A549 treated with RU486 at 1 μM for 4 hours (cell line): ENCODE measurements at places on chromosomes 4 and X. TPM values are rescaled to one million over a fixed set of nuclear protein-coding genes. Genes with fewer than 3 reads are reported as not detected.

SCRG1 gene
- total RNA-seq: not detected in 5 replicates

CCDC158 gene
- not detected in 5 replicates for total RNA-seq

CSAG2 gene
- not detected in 5 replicates for total RNA-seq

PLXNB3 gene
- 1.7 to 5.0 TPM (median 3.0 TPM) in 5 replicates for total RNA-seq

PABPC5 gene
- total RNA-seq: 0.03 TPM in 1 of 5 replicates, not detected in the others

IL15 gene
- total RNA-seq: 5.3 to 11.9 TPM (median 11.3 TPM) in 5 replicates

CLCN4 gene
- total RNA-seq: 3.1 to 5.9 TPM (median 4.0 TPM) in 5 replicates

TACC3 gene
- total RNA-seq: 80.4 to 92.6 TPM (median 83.1 TPM) in 5 replicates

CCDC120 gene
- total RNA-seq: 2.8 to 4.2 TPM (median 3.6 TPM) in 5 replicates

EFHC2 gene
- 0.21 to 0.42 TPM (median 0.27 TPM) in 5 replicates for total RNA-seq

PPP1R2C gene
- total RNA-seq: not detected in 5 replicates

ADH1B gene
- not detected in 5 replicates for total RNA-seq

TBX22 gene
- not detected in 5 replicates for total RNA-seq

MAML3 gene
- 9.3 to 13.0 TPM (median 12.5 TPM) in 5 replicates for total RNA-seq

NAT8L gene
- 9.3 to 16.2 TPM (median 14.7 TPM) in 5 replicates for total RNA-seq

NXF2B gene
- not detected in 5 replicates for total RNA-seq

FABP2 gene
- total RNA-seq: not detected in 5 replicates

MAMLD1 gene
- 7.9 to 10.4 TPM (median 9.0 TPM) in 5 replicates for total RNA-seq

MAGEE2 gene
- not detected in 5 replicates for total RNA-seq

XAGE3 gene
- not detected in 5 replicates for total RNA-seq

TRMT2B gene
- 12.9 to 15.5 TPM (median 15.0 TPM) in 5 replicates for total RNA-seq

MAGEA1 gene
- 0.15 TPM in 1 of 5 replicates, not detected in the others for total RNA-seq

PRDM5 gene
- total RNA-seq: 3.3 to 5.8 TPM (median 4.9 TPM) in 5 replicates

PTCHD1 gene
- 0.01 to 0.05 TPM in 2 of 5 replicates, not detected in the others for total RNA-seq

FAM90A26 gene
- total RNA-seq: not detected in 5 replicates

ARSH gene
- not detected in 5 replicates for total RNA-seq

PDZD4 gene
- total RNA-seq: 2.8 to 3.8 TPM (median 3.1 TPM) in 5 replicates

PAGE5 gene
- total RNA-seq: not detected in 5 replicates

FGA gene
- total RNA-seq: 7.1 to 11.3 TPM (median 7.9 TPM) in 5 replicates

XAGE1A gene
- 12.2 to 35.3 TPM (median 24.0 TPM) in 3 of 5 replicates, not detected in the others for total RNA-seq

NAA11 gene
- total RNA-seq: not detected in 5 replicates

NR3C2 gene
- 0.05 TPM in 1 of 5 replicates, not detected in the others for total RNA-seq

GPR34 gene
- 0.13 TPM in 1 of 5 replicates, not detected in the others for total RNA-seq
